ENCODE measurements at places on chromosomes 4 and X.

DNA sequence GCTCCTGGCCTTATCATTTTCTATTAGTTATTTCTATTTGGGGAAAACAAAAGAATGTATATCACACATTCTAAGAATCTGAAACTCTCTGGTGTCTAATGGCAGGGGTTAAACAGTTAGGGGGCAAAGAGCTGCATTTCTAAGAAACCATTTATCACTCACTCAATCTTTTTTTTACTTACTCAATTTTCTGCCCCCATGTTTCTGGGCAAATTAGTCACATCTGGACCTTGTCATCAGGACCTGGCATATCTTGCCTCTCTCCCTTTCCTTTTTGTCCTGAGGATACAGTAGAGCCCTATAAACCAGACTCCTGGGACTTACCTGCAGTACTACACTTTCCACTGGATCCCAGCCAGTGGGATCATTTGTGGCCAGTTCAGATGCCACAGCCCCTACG is 89.1 kb downstream of the ANXA3 start:
- DNase-seq, result no peak

DNA sequence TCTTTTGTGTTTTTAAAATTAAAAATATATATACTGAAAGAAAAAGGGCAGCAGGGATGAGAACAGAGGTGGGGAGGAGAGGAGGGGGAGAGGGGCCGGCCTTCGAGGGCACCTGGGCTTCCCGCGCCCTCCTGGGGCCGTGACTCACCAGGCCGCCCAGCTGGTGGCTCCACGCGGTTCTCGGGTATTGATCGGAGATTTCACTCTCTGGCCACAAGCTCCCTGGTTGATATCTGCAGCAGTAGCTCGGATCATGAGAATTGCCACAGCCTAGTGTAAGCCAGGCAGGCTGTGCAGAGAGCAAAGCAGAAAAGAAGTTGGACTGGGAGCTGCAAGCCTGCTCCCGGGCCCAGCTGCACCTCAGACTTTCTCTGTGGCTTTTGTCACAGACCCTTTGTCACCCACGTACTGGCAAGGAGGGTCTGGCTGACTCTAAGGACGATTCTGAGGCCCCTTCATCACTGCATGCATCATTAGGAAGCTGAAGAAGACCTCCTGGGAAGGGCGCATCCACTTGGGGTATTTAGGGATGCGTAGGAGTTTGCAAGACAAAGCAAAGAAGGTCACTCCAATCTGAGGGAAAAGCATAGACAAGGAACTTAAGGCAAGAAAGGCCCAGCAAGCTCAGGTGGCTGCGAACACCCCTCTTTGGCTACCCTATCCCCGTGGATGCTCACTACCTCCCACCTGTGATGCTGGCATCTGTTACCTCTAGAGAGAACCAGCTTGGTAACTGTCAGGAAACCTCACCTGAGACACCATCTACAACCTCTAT is 71.7 kb downstream of the CPZ start:
- DNase-seq, result no peak

DNA sequence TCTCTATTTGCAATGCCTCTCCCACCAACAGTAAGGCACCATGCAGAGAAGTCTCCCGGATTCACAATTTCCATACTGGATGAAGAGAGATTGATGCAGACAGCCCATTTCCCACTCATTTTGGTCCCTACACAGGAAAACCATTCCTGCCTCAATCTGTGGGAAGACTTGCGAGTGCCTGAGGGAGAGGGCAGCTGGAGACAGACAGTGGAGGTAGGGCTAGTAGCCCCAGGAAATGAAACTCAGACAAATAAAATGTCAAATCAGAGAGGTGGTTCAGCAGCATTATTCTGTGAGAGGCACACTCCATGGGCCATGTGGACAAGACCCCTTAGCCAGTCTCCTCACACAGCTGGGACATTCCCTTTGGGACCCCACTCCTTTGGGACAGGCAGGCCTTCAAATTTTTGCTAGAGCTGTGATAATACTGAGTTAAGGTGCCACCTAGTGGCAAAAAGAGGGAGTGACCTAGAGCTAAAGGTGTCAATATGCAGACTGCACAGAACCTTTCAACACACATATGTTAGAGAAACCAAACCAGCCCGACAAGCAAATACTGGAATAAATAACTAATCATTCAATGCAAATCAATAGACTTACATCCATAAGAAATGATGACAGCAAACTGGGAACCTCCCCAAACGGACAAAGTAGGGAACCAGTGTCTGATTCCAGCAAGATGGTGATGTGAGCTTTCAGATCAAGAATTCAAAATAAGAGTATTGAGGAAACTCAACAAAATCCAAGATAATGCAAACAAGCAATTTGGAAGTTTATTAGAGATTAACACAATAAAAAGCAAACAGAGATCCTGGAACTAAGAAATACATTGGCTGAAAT is 1865.3 kb upstream of the AGA start:
- DNase-seq, result no peak

DNA sequence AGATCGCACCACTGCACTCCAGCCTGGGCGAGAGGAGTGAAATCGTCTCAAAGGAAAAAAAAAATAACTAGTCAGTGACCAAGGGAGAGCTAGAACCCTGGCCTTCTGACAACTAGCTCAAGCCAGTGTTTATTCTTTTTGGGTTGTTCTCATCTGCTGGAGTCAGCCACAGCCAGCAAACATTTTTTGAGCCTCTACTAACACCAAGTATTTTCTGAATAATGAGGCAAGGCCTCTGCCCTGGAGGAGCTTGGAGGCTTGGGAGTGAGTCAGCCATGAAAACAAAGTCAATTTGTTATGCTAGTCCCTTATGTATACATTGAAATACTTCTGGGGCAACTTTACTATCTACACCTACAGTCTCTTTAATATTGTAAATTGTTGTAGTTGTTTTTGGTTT is 46.5 kb downstream of the TMA16 start:
- no peak for DNase-seq

DNA sequence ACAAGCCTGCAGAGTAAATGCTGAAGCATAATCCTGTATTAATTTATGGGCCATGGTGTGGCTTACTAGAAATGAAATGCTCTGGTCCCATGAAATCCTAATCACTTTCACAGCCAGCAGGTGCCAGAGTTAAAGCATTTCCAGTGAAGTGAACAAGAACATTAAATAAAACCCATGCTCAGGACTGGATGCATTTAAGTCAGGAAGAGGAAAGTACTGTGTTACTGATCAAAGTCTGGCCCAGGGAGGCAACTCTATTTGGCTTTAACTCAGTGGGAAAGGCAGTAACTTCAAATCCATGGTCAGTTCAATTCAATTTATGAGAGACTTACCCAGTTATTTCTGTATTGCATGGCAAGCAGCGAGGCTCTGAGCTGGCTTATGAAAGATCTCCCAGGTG is 29.2 kb downstream of the AGA start:
- DNase-seq, result no peak

- DNase-seq, result no peak
Measured at GRCh38 chr4:177681902-177682301, 239.7 kb upstream of the AGA start.

DNA sequence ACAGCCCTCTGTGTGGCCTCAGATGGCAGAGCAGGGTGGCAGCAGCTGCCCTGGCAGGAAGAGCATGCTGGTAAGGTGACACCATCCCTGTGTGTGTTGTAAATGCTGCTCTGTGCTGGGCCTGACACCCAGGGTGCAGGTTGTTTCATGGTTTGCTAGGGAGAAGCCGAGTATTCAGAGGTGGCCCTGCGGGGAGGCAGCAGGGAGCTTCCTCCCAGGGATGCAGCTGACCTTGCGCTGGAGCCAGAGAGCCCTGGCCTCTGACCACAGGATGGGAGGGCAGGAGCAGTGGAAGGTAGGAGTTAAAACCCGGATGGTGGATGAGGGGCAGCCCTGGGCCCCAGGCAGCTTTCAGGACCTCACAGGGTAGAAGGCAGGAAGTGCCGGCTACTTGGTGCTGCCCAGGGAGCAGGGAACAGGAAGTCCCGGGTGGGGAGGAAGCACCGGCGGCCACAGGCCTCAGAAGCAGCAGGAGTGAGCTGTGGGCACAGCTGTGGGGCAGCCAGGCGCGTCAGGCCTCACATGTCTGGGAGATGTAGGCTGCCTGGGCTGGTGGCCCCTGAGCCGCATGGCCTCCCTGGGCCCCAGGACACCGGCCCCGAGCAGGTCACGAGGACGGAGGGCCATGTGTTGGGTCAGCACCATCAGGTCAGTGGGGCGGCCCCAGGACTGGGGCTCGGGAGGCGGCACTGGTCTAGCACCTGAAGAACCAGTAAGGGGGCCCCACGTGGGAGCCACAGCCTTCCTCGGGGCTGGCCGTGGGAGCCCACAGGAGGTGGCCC is 19.1 kb downstream of the SH3BP2 start:
- DNase-seq, result peak; percentile 60

GRCh38 chrX:108020631-108021030 is 24.2 kb upstream of the VSIG1 start:
- no peak for DNase-seq

DNA sequence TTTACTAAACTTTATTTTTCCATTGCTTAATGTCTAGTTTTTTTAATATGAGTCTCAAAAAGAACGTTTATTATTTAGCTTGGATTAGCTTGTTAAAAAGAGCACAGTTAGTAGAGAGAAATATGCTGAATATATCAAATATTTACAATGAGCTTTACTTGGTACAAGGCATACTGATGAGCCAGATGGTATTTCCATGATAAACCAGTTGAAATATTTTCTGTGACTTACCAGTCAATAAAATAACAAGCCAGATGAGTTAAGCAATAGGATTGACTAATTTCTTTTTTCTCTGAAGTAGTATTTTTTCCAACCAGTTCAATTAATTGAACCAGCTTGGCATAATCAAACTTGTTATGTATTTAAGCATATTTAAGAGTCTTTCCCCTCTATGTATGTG is 134.1 kb downstream of the KLHL34 start:
- DNase-seq, result no peak

- DNase-seq, result no peak
Measured at GRCh38 chr4:41205130-41205529, 9.2 kb downstream of the APBB2 start.

- no peak for DNase-seq
Measured at GRCh38 chr4:1353186-1354055, 6.4 kb downstream of the UVSSA start.

DNA sequence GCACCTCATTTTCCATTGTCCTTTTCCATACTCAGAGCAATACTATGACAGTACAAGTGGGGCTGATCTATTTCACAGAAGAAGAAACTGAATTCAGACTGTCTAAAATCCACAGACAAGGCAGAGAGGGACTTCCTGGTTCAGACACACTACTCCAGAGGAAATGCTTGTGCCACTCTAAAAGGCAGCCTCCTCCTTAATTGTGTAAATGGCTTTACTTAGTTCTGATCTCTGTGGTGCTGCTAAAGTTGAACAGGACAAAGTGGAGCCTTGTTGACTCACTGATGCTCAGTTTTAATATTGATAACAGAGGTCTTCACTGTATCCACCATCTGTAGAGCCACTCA is 122.4 kb downstream of the KIT start:
- DNase-seq, result no peak

Measured in activated gamma-delta T cell treated with Interleukin-2 at 50 U/mL for 16 hours (primary cell).